ENCODE measurements at places on chromosomes 2 and 18. TPM values are rescaled to one million over a fixed set of nuclear protein-coding genes. Genes with fewer than 3 reads are reported as not detected.

KIF3C gene
- polyA plus RNA-seq, result 6.5 TPM

ARHGEF4 gene
- polyA plus RNA-seq, result 40.6 TPM

DNA sequence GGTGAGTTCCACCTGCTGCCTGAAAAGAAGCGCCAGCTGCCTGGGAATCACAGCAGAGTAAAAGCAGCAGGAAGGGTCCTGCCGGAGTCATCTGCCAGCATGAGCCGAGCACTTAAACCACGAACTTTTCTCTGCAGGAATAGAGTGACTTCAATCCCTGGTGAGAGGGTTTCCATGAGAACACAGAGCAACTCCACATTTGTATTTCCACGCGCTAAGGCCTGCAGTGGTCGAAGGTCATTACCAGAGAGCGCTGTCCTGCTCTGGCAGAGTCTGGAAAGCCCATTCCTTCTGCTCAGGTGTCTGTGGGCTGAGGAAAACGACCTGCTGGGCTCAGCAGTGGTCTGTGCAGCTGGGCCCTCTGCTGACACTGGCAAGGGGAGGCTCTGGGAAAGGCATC lies 6.7 kb downstream of the PASK start:
- DNase-seq, result no peak

LRRFIP1 gene
- 115 TPM for polyA plus RNA-seq

- no peak for DNase-seq
Measured at GRCh38 chr2:100935372-100935752, 66.7 kb upstream of the RPL31 start.

- DNase-seq, result no peak
Measured at GRCh38 chr18:77052983-77053309, 79.6 kb downstream of the MBP start.

DNA sequence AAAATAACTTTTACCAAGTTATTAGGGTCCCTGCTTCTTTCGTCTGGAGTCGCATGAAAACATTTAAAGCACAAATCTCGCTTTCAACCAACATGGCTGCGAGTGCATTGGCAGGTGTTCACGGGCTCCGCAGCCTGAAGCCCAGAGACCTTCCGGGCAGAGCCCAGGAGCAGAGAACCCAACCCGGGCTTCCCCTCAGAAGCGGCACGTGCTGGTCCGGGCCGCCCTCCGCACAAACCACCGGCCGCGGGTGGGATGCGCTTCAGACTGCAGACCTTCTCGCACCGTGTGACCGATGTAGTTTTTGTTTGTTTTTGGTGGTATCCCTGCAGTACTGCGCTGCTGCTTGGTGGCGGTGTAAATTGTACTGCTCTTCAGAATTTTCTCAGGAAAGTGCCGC lies 105.6 kb upstream of the TPO start:
- no peak for DNase-seq

DNA sequence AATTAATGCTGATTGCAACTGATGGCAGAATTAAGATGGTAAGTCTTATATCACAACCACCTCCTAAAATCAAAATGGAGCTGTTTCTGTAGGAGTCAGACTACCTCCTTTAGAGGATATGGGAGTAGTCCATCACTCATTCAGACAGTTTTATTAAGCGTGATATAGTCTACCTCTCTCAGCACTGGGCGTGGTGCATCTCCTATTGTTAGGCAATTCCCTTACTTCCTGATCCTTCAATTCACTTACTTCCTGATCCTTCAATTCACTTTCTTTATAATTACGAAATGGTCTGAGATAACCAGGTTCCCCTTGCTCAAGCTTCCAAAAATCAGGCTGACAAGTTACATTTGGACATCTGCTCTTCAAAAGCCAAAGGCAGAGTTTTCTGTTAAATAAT lies 31.9 kb downstream of the ATP8B1 start:
- no peak for DNase-seq

DNA sequence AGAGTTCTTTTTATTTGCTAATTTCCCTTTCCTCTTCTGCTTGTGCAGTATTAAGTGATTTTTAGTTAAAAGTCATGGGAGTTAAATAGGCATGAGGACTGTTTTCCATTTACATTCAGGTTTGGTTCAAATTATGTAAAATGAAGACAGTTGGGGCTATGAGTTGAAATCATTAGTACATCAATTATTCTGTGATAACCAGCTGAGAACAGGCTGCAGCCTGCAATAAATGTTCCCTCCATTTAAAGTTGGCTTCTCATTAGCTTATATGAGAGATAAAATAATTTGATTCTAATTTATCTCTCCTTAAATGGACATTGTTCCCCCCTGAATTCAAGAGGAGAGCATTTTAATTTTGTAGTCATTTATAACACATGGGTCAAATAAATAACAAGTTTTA lies 48.3 kb downstream of the RHBDD1 start:
- DNase-seq, result no peak

- DNase-seq, result no peak
Measured at GRCh38 chr2:193783681-193784080, 1588.9 kb upstream of the TMEFF2 start.

DNA sequence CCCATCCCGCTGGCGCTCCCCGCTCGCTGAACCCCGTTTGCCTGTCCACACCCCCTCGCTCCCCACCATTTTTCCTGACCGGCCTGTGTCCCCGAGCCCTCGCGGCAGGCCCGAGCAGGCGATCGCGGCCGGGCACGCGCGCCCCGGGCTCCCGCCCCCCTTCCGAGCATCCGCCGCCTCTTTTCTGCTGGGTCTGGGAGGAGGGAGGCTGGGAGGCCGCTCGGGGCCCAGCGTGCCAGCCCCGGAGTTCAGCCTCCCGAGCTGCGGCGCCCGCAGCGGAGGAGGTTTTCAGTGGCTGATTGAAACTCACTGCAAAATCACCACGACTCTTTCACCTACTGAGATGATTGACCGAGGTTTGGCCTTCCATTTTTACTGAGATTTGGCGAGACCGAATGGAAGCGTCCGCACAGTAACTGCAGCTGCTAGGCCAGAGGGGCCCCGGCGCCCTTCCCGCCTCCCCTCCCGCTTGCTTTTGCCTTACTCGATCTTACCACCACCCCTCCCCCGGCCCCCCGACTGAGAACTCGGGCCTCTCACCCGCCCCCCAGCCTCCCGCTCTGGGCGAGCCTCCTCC lies 4.8 kb downstream of the SOX11 start:
- no peak for DNase-seq

- peak; percentile 74 for DNase-seq
Measured at GRCh38 chr2:190843890-190844699, 36.5 kb upstream of the GLS start.

DNA sequence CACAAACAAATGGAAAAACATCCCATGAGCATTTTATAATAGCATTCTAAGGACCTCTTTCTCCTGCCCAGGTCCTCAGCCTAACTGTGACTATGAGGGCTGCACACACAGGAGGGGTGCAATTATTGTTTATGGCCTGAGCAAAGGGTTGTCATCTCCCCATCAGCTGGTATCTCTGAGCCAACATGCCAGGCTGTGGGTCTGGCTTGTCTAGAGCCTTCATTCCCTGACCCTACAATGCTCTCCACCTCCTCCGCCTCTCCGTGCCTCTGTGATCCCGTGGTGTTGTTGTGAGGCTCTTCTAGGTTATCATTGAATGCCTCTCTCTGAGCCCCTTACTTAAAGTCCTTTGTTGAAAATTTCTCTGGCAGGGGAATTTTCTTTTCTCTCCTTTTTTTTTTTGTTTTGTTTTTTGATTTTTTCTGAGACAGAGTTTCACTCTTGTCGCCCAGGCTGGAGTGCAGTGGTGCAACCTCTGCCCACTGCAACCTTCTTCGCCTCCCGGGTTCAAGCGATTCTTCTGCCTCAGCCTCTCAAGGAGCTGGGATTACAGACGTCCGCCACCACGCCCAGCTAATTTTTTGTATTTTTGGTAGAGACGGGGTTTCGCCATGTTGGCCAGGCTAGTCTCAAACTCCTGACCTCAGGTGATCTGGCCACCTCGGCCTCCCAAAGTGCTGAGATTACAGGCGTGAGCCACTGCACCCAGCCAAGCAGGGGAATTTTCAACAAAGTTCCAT lies 126.4 kb downstream of the SMAD7 start:
- no peak for DNase-seq

DNA sequence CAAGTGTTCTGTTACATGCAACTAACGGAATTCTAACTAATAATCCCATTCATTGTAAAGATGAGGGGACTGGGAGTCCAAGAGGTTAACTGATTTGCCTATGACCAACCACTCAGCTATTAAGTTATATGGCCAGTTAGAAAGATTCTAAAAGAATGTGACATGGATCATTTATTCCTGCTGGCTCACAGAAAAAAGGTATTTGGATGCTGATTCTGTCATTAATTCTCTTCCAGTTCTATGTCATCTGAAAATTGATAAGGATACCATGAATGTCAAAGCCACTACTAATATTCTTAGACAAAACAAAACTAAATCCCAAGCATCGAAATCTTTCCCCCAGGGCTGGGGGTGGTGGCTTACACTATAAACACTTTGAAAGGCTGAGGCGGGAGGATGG lies 41.2 kb upstream of the GORASP2 start:
- no peak for DNase-seq

TRIM43 gene
- not detected for polyA plus RNA-seq

LTBP1 gene
- 9.3 TPM for polyA plus RNA-seq

- DNase-seq, result no peak
Measured at GRCh38 chr18:69956665-69957620, 9.3 kb upstream of the CD226 start.

GRCh38 chr2:159249990-159250715 lies 36.4 kb downstream of the WDSUB1 start:
- peak; percentile 90 for DNase-seq

DNA sequence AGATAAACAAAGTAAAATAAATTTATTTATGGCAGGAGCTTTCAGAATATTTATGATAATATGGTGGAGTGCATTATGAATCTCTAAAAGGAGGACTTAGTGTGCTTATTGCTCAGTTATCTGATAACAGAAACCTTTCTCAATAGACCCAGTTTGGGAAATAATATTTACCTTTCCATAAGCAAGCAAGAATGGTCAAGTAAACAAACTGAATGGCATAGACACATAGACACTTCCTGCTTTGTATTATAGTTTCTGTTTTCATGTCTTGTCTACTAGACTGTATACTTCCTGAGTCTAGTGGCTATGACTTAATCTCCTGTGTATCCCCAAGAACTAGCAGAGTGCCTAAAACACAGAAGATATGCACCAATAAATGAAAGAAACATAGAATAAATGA lies 87.8 kb downstream of the UPP2 start:
- DNase-seq, result no peak

- no peak for DNase-seq
Measured at GRCh38 chr2:179057737-179058136, 7.8 kb upstream of the CCDC141 start.

TCF23 gene
- polyA plus RNA-seq, result not detected

DNA sequence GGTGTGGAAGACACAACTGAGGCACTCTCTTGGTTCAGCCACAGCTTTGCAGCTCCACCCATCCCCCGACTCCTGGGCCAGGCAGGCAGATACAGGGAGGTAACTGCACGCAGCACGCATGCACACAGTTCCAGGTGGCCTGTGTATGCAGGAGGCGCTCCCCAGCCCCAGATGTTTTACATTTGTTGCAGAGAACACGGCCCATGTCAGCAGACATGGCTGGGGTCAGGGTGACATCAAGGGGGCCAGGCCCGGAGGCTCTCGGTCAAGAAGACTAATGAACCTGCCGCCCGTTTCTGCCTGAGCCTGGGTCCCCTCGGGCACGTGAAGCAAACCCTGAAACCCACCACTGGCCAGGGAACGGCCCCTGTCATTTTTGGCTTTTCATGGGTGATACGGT lies 57.3 kb downstream of the TWIST2 start:
- no peak for DNase-seq

DNA sequence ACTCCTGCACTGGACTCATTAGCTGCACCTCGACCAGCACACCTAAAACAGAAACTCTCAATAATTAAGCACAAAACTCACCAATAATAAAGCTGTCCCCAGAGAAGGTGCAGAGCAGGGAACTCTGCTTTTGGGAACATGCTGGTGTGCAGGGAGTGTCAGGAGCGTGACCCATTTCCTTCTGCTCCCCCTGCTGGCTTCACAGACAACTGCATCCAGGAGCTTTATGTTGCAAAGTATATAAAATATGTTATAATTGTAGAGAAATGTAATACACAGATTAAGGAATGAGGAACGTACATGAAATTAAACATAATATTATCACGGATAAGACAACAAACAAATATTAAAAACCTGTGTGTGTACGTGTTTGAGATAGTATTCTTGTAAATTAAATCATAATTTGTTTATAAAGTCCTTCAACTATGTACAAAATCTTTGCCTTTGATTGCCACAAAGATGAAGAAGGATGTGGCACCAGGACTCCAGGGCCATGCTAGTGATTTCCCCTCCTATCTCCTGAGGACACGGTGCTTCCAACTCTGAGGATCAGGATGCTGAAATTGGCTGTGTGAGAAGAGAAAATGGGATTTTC lies 68.6 kb upstream of the MAL start:
- no peak for DNase-seq

CYP27A1 gene
- 0.27 TPM for polyA plus RNA-seq

- DNase-seq, result no peak
Measured at GRCh38 chr2:26223018-26223417, 21.4 kb downstream of the HADHA start.

MBP gene
- polyA plus RNA-seq, result 35.6 TPM

EIF2AK3 gene
- polyA plus RNA-seq, result 7.9 TPM

LYG2 gene
- 0.24 TPM for polyA plus RNA-seq

FBXO48 gene
- 1.9 TPM for polyA plus RNA-seq

DNA sequence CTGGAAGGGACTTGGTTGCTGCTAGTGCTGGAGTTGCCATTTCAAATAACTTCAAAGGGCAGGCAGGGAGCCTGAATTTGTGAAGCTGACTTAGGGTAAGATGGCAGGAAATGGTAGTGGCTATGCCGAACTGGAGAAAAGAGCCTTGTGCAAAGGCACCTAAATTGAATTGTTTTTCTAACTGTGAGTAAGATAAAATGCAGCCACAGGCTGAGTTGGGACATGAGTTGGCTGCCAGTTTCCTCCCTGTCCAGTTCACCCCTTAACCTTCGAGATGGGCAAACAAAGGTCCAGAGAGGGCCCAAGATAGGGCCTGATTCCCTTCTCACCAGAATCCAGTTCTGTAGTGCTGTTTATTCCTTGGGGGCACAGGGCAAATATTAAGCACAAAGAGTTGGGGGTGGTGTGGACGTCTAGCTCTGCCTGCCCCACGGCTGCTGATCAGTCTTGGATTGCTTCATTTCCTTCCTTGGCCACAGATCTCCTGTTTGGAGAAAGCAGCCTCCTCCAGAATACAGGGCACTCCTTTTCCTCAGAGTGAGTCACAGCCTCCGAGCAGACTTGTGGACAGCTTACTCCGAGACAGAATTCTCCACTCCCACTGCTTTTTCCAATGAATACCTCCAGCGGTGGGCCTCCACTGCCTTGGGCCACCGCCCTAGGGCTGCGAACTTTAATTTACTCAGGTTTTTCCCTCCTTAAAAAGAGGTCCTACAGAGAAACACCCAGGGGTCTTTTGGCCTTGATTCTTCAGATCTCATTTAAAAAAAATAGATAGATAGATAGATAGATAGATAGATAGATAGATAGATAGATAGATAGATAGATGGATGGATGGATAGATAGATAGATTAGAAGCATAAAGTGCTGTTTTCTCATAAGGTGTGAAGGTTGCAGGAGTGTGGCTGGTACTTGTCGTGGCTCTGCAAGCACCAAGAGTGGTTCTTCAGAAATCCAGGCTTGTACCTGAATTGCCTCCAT lies 18.4 kb upstream of the SLC20A1 start:
- DNase-seq, result no peak

All from keratinocyte (primary cell).